ENCODE measurements at places on chromosomes 1 and 21. TPM values are rescaled to one million over a fixed set of nuclear protein-coding genes. Genes with fewer than 3 reads are reported as not detected.

Gene TOE1
- 10.8 TPM for total RNA-seq

Gene ARTN
- total RNA-seq, result 0.33 TPM

Gene APCS
- not detected for total RNA-seq

Gene RHOU
- total RNA-seq, result 18.4 TPM

Gene SIK1
- total RNA-seq, result 16.4 TPM

Gene FCGR2B
- total RNA-seq, result not detected

Gene LHX4
- 0.40 TPM for total RNA-seq

Gene CD48
- total RNA-seq, result not detected

Gene CD164L2
- not detected for total RNA-seq

Gene C1orf94
- total RNA-seq, result 0.06 TPM

Gene ITGB2
- 0.85 TPM for total RNA-seq

Gene TRAF3IP3
- not detected for total RNA-seq

Gene FAM151A
- total RNA-seq, result 0.26 TPM

Gene KRTAP10-9
- total RNA-seq, result not detected

Gene TAF13
- 35.8 TPM for total RNA-seq

Gene DIO1
- total RNA-seq, result not detected

Gene MAP3K6
- total RNA-seq, result 16.9 TPM

Gene DMRTA2
- total RNA-seq, result 0.10 TPM

Gene S1PR1
- total RNA-seq, result 0.08 TPM

Gene GPR25
- not detected for total RNA-seq

Gene PODN
- not detected for total RNA-seq

Gene TMEM69
- 19.6 TPM for total RNA-seq

Gene CFAP57
- total RNA-seq, result 0.20 TPM

Gene FCRL3
- total RNA-seq, result not detected

Gene TEX38
- total RNA-seq, result not detected

Gene AJAP1
- not detected for total RNA-seq

Gene NR1I3
- total RNA-seq, result not detected

Gene TAL1
- total RNA-seq, result not detected

Gene TSPAN1
- total RNA-seq, result 3.0 TPM

Gene ELOVL1
- total RNA-seq, result 148 TPM

Gene PSRC1
- total RNA-seq, result 22.3 TPM

Gene CYP4X1
- total RNA-seq, result not detected

Gene PRR9
- 0.05 TPM for total RNA-seq

Gene SYF2
- total RNA-seq, result 35.6 TPM

Gene CSF1
- 16.7 TPM for total RNA-seq

Gene RPTN
- total RNA-seq, result 0.02 TPM

Gene MYBPH
- not detected for total RNA-seq

Gene CELSR2
- total RNA-seq, result 4.7 TPM

Gene USF1
- total RNA-seq, result 49.0 TPM

Gene KIAA1614
- total RNA-seq, result 1.4 TPM

Gene MATN1
- total RNA-seq, result 0.02 TPM

Gene WLS
- 19.8 TPM for total RNA-seq

Gene CFAP74
- total RNA-seq, result 0.06 TPM

All from A549 treated with AZD2906 at 1 μM for 4 hours (cell line).